ENCODE measurements at places on chromosomes 7 and 10.

- DNase-seq = no peak
Measured at GRCh38 chr7:74116356-74116755, 32.8 kb downstream of the LIMK1 start.

- no peak for DNase-seq
Measured at GRCh38 chr7:2276107-2276506, 34.1 kb downstream of the NUDT1 start.

DNA sequence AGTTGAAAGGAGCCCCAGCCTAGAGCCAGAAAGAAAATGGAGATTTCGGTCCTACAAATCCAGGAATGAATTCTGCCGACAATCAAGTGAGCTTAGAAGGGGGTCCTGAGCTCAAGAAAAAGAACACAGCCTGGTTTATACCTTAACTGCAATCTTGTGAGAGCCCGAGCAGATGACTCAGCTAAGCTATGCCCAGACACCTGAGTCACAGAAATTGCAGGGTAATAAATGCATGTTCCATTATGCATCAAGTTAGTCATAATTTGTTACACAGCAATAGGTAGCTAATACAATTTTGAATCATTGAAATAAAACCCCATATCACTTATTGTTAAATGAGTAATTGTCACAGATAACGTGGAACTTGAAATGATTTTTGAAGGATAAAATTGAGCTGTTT, 111.8 kb upstream of the FOXP2 start:
- DNase-seq = no peak

DNA sequence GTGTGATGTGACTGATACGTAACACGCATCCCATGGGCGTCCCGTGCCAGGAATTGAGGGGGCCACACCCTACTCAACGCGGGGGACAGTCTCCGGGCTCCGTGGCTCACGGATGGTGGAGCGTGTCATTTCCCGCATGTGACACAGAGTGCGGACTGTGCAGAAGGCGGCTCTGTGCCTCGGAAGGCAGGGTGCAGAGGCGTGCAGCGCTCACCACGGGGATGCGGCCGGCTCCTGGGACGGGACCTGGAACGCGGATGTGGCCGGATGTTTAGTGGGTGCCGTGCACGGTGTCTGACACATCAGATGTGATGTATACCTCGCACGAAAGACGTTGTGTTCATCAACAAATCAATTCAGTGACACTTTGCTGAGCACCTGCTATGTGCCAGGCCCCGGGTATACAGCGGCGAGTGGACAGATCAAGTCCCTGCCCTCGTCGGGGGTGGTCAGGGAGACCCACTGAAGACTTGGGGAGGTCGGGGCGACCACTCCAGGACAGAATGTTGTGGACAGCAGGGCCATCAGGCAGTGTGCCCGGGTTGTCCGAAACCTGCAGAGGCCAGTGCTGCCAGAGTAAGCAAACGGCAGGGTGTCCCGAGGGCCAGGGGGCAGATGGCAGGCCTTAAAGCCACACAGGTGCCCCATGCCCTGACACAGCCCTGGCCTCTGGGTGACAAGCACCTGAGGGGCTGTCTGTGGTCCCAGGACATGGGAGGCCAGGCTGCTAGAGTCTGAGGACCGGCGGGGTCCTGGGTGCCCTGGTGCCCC, 38.1 kb downstream of the MICALL2 start:
- no peak for DNase-seq

DNA sequence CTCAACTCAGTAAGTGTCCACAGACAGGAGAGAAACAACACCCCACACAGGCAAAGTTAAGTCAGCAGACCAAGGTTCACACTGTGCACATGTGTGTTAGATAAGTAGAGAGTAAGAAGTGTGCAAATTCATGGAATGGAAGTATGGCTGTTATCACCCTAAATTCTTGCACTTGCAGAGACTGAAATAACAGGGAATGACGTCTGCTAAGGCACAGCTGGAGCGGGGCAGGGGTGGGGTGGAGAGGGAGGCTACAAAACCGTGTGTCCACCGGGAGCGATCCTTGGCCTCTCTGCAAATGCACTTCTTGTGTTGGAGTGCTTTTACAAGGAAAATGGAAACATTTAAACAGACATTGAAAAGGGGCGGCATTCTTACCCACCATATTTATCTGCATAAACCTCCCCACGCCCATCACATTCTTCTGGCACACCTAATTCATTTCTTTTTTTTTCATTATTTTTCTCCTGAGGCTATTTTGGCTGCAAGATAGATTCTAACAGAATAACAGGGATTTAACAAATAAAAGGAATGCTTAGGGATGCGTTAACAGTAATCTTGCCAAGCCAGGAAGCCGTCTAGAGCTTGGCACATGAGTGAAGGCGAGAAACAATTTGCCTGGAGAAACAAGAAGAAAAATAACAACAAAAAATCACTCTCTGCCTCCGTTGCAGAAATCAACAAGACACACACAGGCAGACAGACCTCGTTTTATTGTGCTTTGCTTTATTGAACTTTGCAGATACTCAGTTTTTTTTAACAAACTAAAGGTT, 30.1 kb downstream of the TNS3 start:
- DNase-seq = no peak

GRCh38 chr10:26959841-26960240, 99.1 kb upstream of the ABI1 start:
- no peak for DNase-seq

DNA sequence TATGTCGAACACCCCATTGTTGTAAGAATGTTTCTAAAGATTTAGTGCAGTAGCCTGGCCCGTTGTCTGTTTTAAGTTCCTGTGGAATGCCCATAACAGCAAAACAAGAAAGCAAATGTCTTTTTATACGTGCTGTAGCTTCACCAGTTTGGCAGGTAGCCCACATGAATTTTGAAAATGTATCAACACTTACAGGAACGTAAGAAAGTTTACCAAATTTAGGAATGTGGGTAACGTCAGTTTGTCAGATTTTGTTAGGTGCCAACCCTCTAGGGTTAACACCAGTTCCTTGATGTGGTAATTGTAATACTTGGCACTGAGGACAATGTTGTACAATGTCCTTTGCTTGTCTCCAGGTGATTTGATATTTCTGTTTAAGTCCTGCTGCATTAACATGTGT, 3.2 kb upstream of the GIMAP4 start:
- DNase-seq = no peak

- DNase-seq = no peak
Measured at GRCh38 chr10:49330127-49330665, 31.2 kb downstream of the C10orf71 start.

GRCh38 chr10:91190876-91191583, 29.4 kb upstream of the PCGF5 start:
- no peak for DNase-seq

GRCh38 chr10:282294-283139, 147.3 kb downstream of the ZMYND11 start:
- DNase-seq = no peak

- DNase-seq = no peak
Measured at GRCh38 chr7:7550663-7551062, 15.0 kb upstream of the COL28A1 start.

GRCh38 chr7:118080947-118081346, 103.0 kb upstream of the LSM8 start:
- no peak for DNase-seq

GRCh38 chr10:114406455-114406854, 2.2 kb upstream of the AFAP1L2 start:
- DNase-seq = no peak

DNA sequence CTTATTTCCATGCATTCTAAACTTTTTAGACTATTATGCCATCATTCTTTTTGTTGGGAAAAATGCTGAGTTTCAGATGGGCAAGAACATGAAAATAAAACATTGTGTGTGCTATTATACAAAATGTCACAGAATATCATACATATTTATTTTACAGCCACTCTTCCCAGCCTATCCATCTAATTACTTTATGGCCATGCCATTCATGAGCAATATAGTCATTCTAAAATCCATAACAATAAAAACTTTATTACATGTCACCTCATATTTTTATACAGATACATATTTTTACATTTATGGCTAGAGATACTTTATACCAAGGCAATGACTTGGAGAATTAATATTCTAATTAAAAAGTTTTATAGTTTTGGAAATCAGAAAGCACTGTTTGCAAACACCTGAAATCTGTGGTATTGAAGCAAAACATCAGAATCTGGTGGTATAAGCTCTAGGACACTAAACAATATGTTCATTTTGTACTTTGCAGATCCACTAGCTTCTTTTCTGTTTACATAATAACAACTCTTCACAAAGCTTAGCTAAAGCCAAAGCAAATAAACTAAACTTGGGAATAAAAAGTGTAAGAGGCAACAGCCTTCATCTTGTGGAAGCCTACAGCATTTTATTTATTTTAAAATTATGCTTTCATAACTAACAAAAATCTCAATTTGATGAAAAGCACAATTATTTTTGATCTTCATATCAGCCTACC, 210.1 kb downstream of the RNLS start:
- DNase-seq = no peak

GRCh38 chr7:27593226-27593625, 69.5 kb downstream of the HIBADH start:
- no peak for DNase-seq

DNA sequence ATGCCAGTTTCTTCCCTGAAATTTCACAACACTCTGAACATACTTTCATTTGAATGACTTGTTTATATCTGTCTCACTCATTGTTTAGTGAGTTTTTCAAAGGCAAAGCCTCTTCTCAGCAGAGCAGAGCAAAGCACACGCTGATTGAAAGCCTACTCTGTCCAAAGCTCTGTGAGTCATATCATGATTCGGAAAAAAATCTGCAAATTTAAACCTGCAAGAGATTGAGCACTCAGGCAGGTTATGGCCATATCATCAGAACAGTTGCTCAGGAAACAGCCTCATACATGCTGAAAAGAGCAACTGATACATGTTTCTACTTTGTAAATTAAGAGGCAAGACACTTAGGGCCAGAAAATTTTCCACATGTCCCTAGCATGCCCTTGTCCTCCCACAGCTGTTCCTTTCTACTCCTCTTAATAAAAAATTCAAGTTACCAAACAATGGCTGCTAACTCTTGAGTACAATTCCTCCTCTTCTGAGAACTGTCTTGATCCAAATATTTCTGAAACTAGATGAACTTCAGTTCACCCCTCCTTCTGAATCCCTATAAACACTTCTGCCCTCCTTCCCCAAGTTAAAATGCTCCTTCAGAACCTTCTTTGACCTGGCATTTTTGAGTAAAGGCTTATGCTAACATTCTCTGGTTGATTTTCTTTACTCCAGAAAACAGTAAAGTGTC, 140.6 kb upstream of the HPS1 start:
- no peak for DNase-seq

DNA sequence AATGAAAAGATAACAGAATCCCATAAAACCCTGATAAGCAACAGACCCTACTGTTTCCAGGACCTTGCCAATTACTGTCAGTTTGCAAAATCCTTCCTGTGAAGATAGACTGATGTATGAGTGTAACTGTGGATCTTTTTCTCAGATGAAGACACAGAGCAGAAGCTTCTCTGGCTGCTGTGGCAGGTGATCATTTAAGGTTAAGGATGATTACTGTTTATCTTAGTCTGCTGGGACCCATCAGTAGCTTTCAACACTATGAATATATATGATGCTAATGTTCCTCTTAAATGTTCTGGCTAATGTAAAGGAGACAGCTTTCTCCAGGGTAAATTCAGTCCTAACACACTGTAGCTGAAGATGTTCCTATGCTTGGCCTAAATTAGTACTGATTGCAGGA, 56.0 kb upstream of the CTTNBP2 start:
- DNase-seq = no peak
